ENCODE measurements at places on chromosomes 5 and 9. TPM values are rescaled to one million over a fixed set of nuclear protein-coding genes. Genes with fewer than 3 reads are reported as not detected.

DNA sequence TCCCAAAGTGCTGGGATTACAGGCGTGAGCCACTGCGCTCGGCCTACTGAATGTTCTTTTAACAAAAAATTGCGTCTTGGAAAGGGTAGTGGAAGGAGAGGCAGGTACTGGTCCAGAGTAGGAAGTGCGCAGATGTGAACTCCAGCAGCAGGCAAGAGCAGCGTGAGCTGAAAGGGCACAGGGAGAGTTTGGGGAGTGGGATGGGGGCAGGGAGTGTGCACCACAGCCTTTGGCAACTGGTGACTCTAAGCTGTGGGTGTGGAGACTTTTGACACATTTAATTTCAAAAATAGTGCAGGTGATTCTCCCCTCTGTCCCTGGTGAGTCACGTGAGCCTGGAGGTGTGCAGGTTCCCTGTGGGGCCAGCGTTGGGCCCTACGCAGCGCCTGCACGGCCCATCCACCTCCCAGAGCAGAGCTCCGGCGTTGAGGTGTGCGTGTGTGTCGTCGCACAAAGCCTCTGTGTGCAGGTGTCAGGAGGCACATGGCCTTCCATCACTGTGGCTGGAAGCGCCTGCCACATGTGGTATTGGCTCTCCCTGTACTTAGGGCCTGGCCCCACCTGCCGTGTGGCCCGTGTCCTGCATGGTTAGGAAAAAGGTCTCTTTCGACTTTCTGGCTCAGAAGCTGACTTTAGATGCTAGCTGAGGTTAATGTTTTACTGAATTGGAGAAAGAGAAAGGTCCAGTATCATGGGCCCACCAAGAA lies 11.5 kb downstream of the SQSTM1 start:
- peaks cover 95% of the 10 kb centered on the region for H3K36me3 ChIP-seq
- no peaks in the 10 kb centered on the region for H3K27me3 ChIP-seq
- H3K27ac ChIP-seq: no peak overlapping the region
- no peak for DNase-seq

DNA sequence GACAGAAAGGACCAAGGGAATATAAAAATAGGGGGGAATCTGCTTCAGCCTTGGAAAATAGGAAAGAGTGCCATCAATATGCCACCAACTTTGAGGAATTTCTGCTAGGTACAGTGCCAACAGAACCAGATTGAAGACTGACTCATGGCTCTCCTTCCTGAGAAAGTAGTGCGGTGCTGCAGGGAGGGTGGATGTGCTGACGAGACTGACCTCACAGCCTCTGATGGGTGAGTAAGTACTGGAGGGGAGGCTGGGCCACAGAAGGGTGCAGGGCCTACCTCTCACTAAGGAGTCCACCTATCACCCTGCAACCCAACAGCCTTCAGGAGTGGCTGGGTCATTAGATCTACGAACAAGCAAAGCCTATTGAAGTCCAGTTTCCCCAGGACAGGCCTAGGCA lies 187.6 kb downstream of the GABBR2 start:
- no peak overlapping the region for H3K4me3 ChIP-seq
- H3K36me3 ChIP-seq: no peaks in the 10 kb centered on the region
- H3K27me3 ChIP-seq: peaks cover under 1% of the 10 kb centered on the region
- no peaks in the 10 kb centered on the region for H3K4me1 ChIP-seq
- no peak overlapping the region for H3K27ac ChIP-seq

GRCh38 chr5:76190356-76190755 lies 107.2 kb downstream of the SV2C start:
- H3K27me3 ChIP-seq: no peaks in the 10 kb centered on the region
- no peaks in the 10 kb centered on the region for H3K4me1 ChIP-seq
- no peaks in the 10 kb centered on the region for H3K36me3 ChIP-seq
- DNase-seq: no peak
- no peak overlapping the region for H3K4me3 ChIP-seq
- H3K27ac ChIP-seq: no peak overlapping the region

DNA sequence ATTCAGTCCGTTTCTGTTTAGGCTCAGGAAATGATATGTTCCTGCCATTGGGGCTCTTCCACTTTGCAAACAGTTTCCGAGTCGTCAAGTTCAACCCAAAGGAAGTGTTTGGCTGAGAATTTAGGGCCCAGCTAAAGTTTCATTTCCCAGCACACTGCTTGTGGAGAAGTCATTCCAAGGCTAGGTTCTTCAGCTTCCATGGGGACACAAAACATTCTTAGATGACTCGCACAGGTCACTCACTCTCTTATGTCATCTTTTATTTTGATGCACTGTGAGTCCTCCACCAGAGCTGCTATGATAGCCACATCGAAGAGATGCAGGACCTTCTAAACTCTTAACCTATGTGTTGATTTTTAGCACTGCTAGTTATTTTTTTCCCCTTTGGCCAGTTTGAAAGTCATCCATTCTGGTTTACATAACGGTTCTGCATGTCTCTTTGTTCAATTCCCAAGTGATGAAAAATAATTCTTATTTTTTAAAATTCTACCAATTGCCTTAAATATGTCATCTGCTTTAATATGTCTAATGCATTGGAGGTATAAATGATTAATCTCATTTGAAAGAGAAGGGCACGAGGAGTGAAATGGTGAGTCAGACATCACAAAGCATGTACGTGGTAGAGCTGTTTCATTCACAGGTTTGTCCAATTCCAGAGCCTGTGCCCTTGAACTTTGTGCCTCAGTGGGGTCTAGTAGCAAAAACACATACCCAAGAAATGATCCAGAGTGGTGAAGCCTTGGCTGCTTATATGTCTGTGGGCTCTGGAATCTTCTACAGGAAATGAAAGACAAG lies 84.3 kb downstream of the ZNF462 start:
- no peaks in the 10 kb centered on the region for H3K4me1 ChIP-seq
- no peak for DNase-seq
- no peak overlapping the region for H3K4me3 ChIP-seq
- no peaks in the 10 kb centered on the region for H3K27me3 ChIP-seq
- H3K27ac ChIP-seq: no peak overlapping the region

DNA sequence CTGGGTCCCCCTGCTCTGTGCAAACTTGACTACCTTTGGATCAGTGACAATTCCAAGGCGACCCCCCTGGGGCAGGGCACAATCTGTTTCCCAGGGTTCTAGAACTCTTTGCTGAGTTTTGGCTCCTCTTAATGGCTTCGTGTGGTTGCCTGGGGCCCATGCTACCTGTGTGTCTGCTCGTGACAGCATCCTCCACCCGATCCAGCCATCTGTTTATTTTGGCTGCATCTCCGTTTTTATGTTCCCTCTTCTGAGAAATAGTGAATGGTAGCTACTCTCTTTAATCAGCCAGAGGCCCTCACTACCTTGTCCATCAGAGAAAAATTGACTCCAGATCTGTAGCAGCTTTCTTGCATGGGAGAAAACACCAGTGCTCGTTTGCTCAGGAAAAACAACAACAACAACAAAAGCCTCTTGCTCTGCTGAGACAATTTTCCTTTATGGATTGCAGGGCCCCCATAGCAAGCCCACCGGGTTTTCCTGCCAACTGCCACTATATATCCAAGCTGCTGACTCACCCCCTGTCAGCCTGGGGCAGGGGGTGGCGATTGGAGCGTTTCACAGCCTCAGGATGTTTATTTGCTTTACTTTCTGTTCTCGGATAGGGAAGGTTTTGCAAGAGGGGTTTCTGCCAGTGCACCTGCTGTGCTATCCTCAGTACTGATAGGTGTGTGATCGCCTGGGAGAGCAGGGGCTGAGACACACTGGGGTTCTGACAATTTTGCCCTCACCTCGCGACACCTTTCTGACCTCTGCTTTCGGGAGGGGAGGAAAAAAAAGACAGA lies 607.8 kb downstream of the BNC2 start:
- H3K4me3 ChIP-seq: no peak overlapping the region
- H3K27ac ChIP-seq: no peak overlapping the region
- no peak for DNase-seq
- no peaks in the 10 kb centered on the region for H3K27me3 ChIP-seq

DNA sequence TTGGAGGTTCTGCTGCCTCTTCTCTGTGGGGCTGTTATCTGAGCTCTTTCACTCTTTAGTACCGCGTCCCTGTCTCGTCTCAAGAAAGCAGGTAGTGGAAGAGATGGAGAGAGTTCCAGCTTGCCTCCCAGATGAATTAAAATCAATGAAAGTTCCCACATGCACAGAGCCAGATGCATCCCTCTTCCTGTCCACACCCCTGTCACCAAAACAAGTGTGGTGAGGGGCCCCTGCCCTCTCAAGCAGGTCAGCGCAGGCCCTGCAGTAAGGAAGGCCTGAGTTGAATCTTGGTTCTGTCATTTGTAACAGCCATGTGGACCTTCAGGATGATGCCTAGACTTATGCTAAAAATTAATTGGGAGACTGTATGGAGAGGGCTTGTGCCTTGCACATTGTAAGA lies 26.9 kb downstream of the GALNT10 start:
- no peaks in the 10 kb centered on the region for H3K36me3 ChIP-seq
- H3K27ac ChIP-seq: no peak overlapping the region
- H3K4me3 ChIP-seq: no peak overlapping the region
- no peaks in the 10 kb centered on the region for H3K27me3 ChIP-seq

DNA sequence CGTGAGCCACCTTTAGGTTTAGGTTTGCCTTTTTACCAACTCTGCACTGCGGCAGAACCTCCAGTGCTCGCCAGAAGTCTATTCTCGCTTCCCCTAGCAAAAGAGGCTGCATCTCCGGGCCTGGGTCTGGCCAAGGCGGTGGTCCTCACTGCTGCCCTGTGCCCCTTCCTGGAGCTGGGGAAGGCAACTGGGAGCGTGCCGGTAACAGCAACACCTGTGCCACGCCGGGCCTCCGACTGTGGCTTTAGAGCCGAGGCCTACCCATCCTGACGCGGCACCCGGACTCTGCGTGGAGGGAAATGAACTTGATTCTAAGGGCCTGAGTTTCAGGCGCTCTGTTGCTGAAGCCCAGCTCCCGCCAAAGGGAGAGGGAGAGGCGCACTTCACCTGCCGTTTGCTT lies 82.4 kb upstream of the SPATA31C2 start:
- H3K27me3 ChIP-seq: no peaks in the 10 kb centered on the region
- DNase-seq: no peak
- H3K4me1 ChIP-seq: peaks cover 4% of the 10 kb centered on the region
- H3K27ac ChIP-seq: no peak overlapping the region

- H3K27me3 ChIP-seq: no peaks in the 10 kb centered on the region
- no peaks in the 10 kb centered on the region for H3K4me1 ChIP-seq
- peaks cover 62% of the 10 kb centered on the region for H3K36me3 ChIP-seq
Measured at GRCh38 chr9:136910901-136911245, 24.6 kb downstream of the TRAF2 start.

DNA sequence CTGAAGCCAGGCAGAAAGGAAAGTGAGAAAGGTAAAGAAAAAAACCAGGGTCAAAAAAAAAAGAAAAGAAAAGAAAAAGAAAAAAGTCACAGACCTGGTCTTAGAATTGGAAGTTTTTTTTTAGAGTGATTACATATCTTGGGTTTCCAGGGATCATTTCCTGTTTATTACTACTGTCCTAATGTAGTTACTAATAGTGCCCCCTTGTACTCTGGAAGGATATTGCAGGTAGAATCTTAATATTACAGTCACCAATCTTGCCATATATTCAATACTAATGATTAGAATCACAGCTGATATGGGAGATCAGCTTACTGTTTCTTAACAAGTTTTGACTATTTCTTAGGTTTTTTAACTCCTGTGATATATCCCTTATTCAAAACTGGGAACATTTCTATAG lies 543.2 kb upstream of the CDH6 start:
- H3K36me3 ChIP-seq: no peaks in the 10 kb centered on the region
- H3K4me3 ChIP-seq: no peak overlapping the region
- DNase-seq: no peak

GRCh38 chr5:20166456-20166855 lies 178.5 kb upstream of the CDH18 start:
- no peaks in the 10 kb centered on the region for H3K36me3 ChIP-seq
- no peak overlapping the region for H3K4me3 ChIP-seq
- H3K27ac ChIP-seq: no peak overlapping the region
- no peaks in the 10 kb centered on the region for H3K27me3 ChIP-seq
- no peaks in the 10 kb centered on the region for H3K4me1 ChIP-seq

- no peak for DNase-seq
- no peaks in the 10 kb centered on the region for H3K27me3 ChIP-seq
- no peaks in the 10 kb centered on the region for H3K36me3 ChIP-seq
Measured at GRCh38 chr5:128920345-128921215, 44.7 kb upstream of the SLC27A6 start.

DNA sequence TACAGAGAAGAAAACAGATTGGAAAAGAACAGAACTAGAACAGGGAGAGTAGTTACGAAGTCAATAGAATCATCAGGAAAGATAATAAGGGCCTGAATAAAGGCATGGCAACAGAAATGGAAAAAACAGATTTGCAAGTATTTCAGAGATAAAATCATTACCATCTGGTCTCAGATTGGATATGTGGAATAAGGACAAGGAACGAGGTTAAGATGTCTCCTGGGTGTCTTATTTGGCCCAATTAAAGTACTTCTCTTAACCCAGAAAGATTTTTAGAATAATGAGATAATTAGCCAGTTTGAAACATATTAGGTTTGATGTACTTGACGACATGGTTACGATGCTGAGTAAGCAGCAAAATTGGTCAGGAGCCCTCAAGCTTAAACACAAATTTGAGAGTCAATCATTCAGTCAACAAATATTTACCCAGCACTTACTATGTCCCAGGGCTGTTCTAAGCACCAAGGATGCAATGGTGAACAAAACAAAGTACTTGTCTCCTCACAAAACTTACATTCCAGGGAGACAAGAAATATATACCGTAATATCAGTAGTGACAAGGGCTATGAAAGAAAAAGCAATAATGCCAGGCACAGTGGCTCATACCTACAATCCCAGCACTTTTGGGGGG lies 18.3 kb downstream of the RICTOR start:
- peaks cover 31% of the 10 kb centered on the region for H3K4me1 ChIP-seq
- H3K27me3 ChIP-seq: no peaks in the 10 kb centered on the region
- no peak overlapping the region for H3K27ac ChIP-seq
- H3K36me3 ChIP-seq: no peaks in the 10 kb centered on the region

DNA sequence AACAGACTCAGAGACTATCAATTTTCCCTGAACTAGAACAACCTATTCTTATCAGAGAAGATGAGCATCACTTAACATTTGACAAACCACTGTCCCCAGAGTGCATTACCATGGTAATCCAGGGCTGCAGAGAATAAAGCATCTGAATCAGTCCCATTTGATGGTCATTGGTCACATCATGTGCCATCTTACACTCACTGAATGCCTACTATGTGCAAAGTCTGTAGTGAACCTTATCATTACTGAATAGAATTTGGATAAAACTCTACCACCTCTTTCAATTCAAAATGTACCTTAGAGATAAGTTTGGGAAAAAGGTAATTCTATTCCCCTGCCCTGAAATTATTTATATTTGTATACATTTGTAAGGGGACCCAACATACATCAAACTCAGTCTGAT lies 156.4 kb upstream of the TRPC7 start:
- H3K4me1 ChIP-seq: no peaks in the 10 kb centered on the region
- H3K27ac ChIP-seq: no peak overlapping the region
- H3K36me3 ChIP-seq: no peaks in the 10 kb centered on the region
- DNase-seq: no peak
- H3K27me3 ChIP-seq: no peaks in the 10 kb centered on the region
- H3K4me3 ChIP-seq: no peak overlapping the region

GRCh38 chr5:143923634-143924266 lies 111.8 kb downstream of the HMHB1 start:
- DNase-seq: no peak
- H3K4me1 ChIP-seq: peaks cover 6% of the 10 kb centered on the region
- H3K36me3 ChIP-seq: no peaks in the 10 kb centered on the region
- H3K27ac ChIP-seq: peak overlapping the region; percentile 28

The SLC6A7 gene
- not detected for total RNA-seq

The NCS1 gene
- 11.6 TPM for total RNA-seq

The FAM221B gene
- total RNA-seq: not detected

The PGM5 gene
- total RNA-seq: 6.2 TPM

The FBLL1 gene
- total RNA-seq: 1.7 TPM

The SPRY4 gene
- 7.9 TPM for total RNA-seq

The TXNDC8 gene
- total RNA-seq: not detected

The SOHLH1 gene
- total RNA-seq: not detected

Data from suprapubic skin (tissue), 4 donors.